ENCODE measurements at places on chromosomes 12 and 14. TPM values are rescaled to one million over a fixed set of nuclear protein-coding genes. Genes with fewer than 3 reads are reported as not detected.

Gene LRP1-AS
- total RNA-seq, result not detected

- no peak for DNase-seq
Observed at GRCh38 chr14:98964171-98964570, 307.8 kb downstream of the BCL11B start.

- DNase-seq, result no peak
Observed at GRCh38 chr14:105146181-105146975, 22.2 kb downstream of the JAG2 start.

DNA sequence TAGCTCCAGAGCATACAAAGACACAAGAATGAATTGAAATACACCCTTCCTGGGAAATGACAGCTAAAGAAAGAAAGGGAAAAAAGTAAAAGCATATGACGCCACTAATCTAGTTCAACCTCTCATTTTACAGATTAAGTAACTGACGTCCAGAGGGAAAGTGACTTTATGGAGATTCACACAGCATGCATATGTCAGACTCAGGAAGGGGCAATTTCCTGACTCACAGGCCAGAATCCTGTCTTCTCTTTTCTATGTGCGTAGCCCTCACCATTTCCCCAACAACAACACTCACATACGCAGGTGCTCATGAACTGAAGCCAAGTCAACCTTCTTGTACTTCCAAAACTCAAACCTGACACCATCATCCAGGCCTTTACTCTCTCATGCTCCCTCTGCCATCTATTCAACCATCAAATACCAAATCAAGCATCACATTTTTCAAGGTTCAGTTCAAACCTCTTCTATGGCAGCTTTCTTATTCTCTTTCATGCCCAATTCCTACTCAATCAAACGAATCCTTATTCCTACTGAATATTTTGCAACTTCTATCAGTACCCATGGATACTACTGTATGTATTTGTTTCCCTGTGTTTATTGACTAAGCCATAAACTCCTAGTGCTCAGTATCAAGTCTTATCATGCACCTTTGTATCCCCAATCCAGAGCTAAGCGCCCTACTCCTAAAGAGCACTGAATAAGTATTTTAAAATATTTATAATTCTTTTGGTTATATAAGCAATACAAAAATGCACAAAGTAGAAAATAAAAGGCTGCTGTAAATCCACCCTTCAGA is 52.8 kb downstream of the STXBP6 start:
- DNase-seq, result no peak

Gene KRAS
- 9.2 TPM for total RNA-seq

Gene MYF5
- total RNA-seq, result not detected

Gene PDZRN4
- total RNA-seq, result not detected
